ENCODE measurements at places on chromosomes 1 and 21. TPM values are rescaled to one million over a fixed set of nuclear protein-coding genes. Genes with fewer than 3 reads are reported as not detected.
A peak's percentile ranks its signal among the peaks of the same experiment; 100 is the strongest.

DNA sequence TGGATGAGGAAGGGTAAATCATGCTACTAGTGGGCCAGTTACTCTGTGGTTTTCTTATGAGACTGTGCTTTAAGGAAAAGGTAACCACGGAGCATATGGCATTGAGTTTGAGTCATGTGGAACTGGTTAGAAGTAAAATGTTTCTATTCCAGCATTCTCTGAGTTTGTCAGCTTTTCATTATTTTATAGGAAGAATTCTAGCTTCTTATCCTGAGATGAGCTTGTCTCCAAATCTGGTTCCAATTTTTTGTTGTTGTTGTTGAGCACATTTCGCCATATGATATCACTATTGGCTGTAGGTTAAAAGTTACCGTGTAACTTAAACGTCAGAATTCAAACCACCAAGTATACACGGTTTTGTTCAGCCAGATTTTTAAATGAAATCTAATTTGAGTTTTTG lies 69.9 kb downstream of the ATF6 start:
- DNase-seq, result peak; percentile 72

- no peak for DNase-seq
These were observed 8.5 kb downstream of the SLC26A9 start for GRCh38 chr1:205934788-205935187.

- DNase-seq, result no peak
These were observed 53.9 kb downstream of the DUSP10 start for GRCh38 chr1:221687836-221688487.

The BGLAP gene
- not detected for total RNA-seq

DNA sequence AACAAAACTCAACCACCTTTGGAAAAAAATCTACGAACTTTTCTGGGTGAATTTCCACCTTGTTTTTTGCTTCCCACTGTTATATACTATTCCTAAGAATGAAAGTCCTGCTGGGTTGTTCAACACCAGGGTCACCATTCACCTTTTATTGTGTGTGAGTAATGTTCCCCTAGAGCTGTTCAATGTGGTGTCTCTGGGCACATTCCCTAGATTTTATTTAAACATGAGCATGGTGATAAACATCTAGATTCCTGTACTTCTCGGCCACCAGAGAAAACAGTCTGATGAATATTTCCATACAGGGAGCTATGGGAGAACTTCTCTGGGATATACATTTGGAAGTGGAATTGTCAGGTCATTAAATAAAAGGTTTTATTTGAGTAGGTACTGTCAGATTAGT lies 13.0 kb downstream of the FMN2 start:
- no peak for DNase-seq
